Uterus (tissue), 4 donors: ENCODE measurements at places on chromosomes 6 and 20. TPM values are rescaled to one million over a fixed set of nuclear protein-coding genes. Genes with fewer than 3 reads are reported as not detected.

DNA sequence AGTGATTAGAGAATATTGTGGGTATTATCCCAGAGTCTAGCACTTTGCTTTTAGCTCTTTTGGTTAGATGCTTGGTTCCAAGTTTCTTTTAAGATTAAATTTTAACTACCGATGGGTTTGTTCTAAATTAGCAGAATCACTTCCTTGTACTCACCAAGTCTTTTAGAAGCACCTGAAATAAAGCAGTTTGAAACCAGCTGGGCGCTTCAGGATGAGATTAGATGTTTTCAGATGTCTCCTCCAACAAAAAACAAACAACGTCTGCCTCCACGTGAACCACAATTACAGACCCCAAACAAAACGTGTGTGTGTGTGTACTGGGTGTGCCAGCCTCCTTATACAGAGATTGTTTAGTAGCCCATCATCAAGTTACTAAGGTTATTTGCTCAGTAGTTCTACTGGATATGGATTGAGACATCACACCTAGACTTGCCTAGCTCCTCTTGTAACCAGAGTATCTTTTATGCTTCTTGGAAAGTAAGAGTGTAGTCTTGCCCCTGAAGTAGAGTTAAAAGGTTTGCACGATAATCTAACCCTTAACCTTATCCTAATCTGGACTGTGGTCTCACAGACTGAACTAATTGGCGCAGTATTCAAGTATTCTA lies 2.3 kb downstream of the DSTN start:
- peak overlapping the region; percentile 99 for H3K27ac ChIP-seq
- H3K36me3 ChIP-seq: no peaks in the 10 kb centered on the region
- H3K4me1 ChIP-seq: no peaks in the 10 kb centered on the region
- H3K27me3 ChIP-seq: no peaks in the 10 kb centered on the region

GRCh38 chr20:43710370-43711044 lies 16.3 kb downstream of the GTSF1L start:
- no peak overlapping the region for H3K27ac ChIP-seq
- no peaks in the 10 kb centered on the region for H3K4me1 ChIP-seq
- no peaks in the 10 kb centered on the region for H3K36me3 ChIP-seq
- no peak for DNase-seq
- H3K4me3 ChIP-seq: no peak overlapping the region

DNA sequence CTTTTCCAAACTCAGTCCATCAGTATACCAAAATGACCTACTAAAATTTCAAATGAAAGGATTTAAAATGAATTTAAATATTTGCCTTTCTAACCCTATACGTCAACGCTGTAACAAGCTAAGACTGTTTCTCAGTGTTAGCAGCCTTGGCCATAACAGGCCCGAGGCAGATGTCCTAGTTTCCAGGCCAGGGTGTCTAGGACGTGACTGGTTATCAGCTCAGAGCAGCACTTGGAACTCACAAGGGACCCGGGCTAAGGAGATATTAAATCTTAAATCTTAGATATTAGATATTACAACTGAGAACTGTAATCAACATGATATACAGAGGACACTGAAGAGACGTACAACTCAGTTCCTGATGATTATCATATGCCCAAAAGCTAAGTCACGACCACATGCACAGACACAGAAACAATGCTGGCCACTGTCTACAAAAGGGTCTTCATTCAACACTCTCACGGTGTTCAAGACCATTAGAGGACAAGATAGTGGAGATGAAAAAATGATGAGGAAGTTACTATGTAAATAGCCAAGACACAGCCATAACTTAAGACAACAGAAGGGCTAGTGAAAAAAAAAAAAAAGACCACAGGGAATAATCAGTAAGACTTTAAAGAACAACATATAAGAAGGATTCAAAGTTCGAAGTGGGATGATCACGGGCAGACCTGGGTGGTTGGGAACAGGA lies at the start of gene CLDN20:
Gene CLDN20, plus strand, starts transcription at position 641 of the 691 bp plus-strand sequence. CDS start 11,707 bp downstream, outside the sequence.
- no peak within 1 kb of the TSS for H3K4me3 ChIP-seq
- no peaks in the 10 kb centered on the region for H3K4me1 ChIP-seq
- DNase-seq: no peak
- no peak within 1 kb of the TSS for H3K27ac ChIP-seq
- H3K27me3 ChIP-seq: no peaks in the 10 kb centered on the region

- H3K36me3 ChIP-seq: no peaks in the 10 kb centered on the region
- H3K4me3 ChIP-seq: no peak overlapping the region
- DNase-seq: no peak
Observed at GRCh38 chr6:1871724-1872315, 262.1 kb downstream of the FOXC1 start.

DNA sequence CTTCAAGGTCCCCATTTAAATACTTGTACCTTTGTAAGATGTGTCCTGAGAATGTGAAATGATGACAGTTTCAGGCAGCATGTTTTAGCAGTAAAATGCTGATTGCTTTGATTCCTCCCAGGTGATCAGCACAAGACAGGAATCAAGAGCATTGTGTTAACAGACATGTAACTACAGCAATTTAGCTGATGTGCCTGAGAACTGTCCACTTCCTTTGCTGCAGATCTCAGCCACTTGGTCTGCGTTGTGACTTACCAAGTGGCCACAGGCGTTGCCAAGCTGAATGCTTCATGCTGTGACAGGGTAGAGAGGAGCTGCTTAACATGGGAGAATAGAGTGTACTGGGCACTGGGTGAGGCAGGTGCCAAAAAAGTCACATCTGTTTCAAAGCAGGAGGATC lies 767.0 kb upstream of the POU3F2 start:
- no peak for DNase-seq
- no peak overlapping the region for H3K27ac ChIP-seq
- no peak overlapping the region for H3K4me3 ChIP-seq
- no peaks in the 10 kb centered on the region for H3K4me1 ChIP-seq
- no peaks in the 10 kb centered on the region for H3K36me3 ChIP-seq

GRCh38 chr6:163820745-163821458 lies 406.4 kb downstream of the QKI start:
- H3K27ac ChIP-seq: no peak overlapping the region
- H3K4me1 ChIP-seq: no peaks in the 10 kb centered on the region
- H3K4me3 ChIP-seq: no peak overlapping the region
- H3K36me3 ChIP-seq: no peaks in the 10 kb centered on the region

- DNase-seq: no peak
- H3K27ac ChIP-seq: no peak overlapping the region
- H3K4me1 ChIP-seq: peaks cover 1% of the 10 kb centered on the region
- H3K4me3 ChIP-seq: no peak overlapping the region
- H3K27me3 ChIP-seq: peaks cover 5% of the 10 kb centered on the region
- no peaks in the 10 kb centered on the region for H3K36me3 ChIP-seq
Observed at GRCh38 chr6:166301611-166302529, 6.3 kb downstream of the PRR18 start.

KCNK16 gene
- not detected for total RNA-seq

SNRPB gene
- total RNA-seq: 268 TPM

GGTLC1 gene
- not detected for total RNA-seq
